ENCODE measurements at places on chromosomes 13 and 19. TPM values are rescaled to one million over a fixed set of nuclear protein-coding genes. Genes with fewer than 3 reads are reported as not detected.

Gene ATP4B
- not detected for total RNA-seq

Gene IPO5
- total RNA-seq = 80.6 TPM

Gene ZNF560
- not detected for total RNA-seq

Gene ZNF442
- total RNA-seq = not detected

Gene ARRDC2
- total RNA-seq = 38.0 TPM

Gene FGF22
- total RNA-seq = 0.87 TPM

Gene KCNJ14
- total RNA-seq = 1.7 TPM

Gene CCDC8
- total RNA-seq = not detected

Measured in A549 treated with ZK216348 at 1 μM for 4 hours (cell line).